ENCODE measurements at places on chromosomes 13 and 19.

DNA sequence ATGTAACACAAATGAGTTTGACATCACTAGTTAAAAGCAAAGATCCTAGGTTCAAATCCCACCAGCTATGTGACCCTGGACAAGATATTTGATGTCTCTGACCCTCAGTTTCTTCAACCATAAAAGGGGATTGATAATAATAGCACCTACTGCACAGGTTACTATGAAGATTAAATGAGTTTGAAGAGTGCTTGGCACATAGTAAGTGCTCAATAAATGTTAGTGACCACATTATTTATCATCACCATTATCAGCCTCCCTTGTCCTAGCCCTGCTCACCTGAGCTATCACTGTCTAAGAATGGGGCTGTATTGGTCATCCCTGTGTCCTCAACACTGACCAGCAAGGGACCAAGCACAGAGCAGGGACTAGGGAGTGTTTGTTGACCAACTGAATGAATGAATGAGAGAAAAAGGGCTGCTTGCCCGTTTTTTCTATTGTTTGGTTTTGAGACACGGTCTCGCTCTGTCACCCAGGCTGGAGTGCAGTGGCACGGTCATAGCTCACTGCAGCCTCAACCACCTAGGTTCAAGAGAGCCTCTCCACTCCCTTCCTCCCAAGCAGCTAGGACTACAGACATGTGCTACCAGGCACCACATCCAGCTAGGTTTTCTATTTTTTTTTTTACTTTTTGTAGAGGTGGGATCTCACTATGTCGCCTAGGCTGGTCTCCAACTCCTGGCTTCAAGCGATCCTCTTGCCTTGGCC, 26.6 kb upstream of the DACT3 start:
- DNase-seq, result no peak

- no peak for DNase-seq
Observed at GRCh38 chr13:40330950-40331349, 335.5 kb downstream of the FOXO1 start.

GRCh38 chr19:8128551-8128950, 20.8 kb downstream of the FBN3 start:
- no peak for DNase-seq

DNA sequence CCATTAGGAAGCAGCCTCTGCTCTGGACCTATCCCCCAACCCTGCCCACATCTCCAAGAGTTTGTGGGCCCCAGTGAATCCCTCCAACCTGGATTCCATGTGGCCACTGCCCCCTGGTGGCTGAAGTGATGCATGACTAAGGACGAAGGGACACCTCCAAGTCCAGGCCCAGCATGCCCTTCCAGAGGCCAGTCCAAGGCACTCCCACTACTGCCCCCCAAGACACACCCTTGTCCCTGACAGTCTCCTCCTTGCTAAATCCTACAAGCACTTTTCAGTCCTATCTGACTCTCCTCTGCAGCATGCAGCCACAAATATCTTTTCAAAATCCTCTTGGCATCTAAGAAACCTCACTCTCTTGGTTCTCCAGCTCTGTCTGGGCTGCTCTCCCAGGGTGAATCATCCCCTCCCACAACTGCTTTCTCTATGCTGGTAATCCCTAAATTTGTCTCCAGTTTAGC, 33.0 kb downstream of the DEDD2 start:
- no peak for DNase-seq

- no peak for DNase-seq
Observed at GRCh38 chr19:17337675-17338432, 501 bp downstream of the GTPBP3 start.

DNA sequence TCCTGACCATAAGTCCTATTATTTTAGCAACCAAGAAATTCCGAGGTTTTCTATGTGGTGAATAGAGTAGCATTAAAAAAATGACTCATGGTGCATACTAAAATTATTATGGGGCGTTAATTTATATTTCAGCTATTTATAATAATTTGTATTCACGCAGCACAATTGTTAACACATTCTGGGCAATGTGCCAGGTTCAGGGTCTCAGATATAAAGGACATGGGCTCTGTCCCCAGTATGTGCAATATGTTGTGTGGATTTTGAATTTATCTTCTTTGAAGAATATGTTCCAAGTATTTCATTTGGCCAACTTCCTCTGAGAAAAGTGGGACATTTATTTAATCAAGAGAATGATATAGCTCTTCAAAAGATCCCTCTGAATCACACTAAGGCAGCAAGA, 1434.7 kb upstream of the PRR20A start:
- DNase-seq, result no peak

DNA sequence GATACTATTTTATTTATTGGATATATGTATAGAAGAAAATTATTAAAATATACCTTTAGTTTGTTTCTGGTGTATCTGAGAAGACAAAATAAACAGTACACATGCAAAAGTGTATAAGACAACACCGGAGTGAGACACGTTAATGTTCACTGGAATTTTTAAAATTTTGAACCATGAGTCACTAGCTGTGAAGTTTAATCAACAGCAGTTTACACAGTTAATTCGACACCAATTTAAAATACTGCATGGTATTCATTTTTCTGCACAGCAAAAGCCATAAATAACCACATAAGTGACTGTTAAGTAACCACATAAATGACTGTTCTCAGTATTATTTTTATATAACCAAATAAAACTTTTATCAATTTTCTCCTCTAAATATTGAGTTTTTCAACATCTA, 418.7 kb upstream of the NBEA start:
- no peak for DNase-seq

DNA sequence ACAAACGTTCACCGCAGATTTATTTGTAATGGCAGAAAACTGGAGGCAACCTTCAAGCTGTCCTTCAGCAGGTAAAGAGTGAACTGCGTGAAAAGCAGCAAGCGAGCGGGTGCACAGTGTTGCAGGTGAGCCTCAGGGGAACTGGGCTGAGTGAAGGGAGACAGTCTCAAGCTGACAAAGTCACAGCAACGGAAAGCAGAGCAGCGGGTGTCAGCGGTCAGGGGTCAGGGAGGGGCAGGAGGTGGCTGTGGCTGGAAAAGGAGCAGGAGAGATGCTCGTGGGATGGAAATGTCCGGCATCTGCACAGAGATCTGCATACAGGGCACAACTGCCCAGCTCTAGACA, 8.5 kb upstream of the RASA3 start:
- no peak for DNase-seq

DNA sequence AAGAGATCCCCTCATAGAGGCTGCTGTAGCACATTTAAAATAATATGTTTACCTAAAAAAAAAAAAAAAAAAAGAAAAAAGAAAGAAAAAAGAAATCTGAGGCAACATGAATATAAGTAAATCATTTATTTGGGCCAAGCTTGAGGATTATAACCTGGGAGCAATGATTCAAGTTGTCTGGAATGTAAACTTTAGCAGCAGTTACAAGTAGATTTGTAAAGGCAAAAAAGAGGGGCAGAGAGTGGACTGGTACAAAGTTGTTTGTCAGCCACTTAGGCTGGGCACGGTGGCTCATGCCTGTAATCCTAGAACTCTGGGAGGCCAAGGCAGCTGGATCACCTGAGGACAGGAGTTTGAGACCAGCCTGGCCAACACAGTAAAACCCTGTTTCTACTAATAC, 11.3 kb downstream of the ZNF43 start:
- no peak for DNase-seq

DNA sequence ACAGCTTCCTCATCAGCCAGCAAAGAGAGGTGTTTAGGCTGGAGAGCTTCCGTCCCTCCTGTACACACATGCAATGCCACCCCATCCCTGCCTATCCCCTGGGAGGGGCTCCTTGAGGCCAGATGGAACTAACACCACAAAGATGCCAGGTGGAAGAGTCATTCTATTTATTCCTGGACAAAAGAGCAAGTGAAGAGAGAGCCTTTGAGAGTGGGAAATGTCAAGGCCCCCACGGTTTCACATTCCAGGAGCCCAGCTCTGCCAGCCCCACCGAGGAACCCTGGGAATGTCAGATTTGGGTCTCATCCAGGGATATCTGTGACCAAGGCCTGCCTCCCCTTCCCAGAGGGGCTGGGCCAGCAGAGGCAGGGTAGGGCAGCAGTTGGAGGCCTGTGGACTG, 30.8 kb upstream of the IGFL1 start:
- no peak for DNase-seq

GRCh38 chr13:39760521-39760920, 105.1 kb downstream of the COG6 start:
- DNase-seq, result no peak

DNA sequence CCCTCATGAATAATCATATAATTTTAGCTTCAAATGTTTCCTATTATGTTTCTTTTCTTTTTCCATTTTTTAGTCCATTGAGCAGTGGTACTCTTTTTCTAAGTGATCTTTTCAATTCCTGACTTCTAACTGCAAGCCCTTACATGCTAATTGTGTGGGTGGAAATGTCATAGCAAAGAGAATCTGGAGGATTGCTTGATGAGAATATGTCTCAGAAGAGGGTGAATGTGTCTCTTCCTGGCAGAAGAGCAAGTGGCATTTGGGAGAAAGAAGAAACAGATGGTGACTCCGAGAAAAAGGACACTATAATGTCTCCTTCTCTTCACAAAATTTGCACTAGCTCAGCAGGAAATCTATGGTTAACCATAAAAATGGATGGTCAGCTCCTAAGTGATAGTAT, 2320.0 kb downstream of the PCDH9 start:
- DNase-seq, result no peak

DNA sequence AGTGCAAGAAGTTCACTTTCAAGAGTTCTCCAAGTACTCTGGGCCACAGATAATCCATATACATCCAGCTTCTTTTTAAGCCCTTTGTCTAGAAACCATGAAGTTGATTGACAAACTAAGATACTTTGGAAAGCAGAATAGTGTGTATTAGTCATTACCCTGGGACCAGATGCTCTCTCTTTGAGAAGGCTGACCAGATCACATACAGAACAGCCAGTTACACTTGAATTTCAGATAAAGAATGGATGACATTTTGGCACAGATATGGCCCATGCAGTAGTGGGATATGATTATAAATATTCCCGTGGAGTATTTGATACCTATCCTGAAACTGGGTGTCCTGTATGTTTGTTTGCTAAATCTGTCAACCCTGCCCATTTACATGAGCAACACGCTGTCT, 414.2 kb downstream of the KLF5 start:
- DNase-seq, result no peak

DNA sequence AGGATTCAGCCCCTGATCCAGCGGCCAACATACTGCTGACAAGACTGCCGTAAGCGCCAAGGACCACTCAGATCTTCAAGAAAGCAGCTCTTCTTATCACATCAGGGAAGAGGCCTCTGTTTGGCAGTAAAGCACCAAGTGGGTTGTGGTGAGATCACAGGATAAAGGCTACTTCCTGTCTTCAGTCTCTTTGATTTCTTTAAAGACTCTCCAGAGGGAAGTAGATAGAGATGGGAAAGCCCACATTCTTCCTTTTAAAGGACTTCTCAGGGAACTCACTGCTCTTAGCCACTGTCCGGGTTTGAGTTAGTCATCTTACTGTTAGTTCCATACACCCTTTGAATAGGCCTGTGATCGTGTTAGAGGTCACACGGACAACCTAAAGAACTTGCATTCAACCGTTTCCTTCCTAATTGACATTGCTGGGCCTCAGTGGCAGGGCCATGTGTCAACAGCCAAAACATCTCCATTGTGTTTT, 47.2 kb upstream of the POMP start:
- no peak for DNase-seq

- DNase-seq, result no peak
Observed at GRCh38 chr19:10685210-10685609, 16.0 kb upstream of the QTRT1 start.

DNA sequence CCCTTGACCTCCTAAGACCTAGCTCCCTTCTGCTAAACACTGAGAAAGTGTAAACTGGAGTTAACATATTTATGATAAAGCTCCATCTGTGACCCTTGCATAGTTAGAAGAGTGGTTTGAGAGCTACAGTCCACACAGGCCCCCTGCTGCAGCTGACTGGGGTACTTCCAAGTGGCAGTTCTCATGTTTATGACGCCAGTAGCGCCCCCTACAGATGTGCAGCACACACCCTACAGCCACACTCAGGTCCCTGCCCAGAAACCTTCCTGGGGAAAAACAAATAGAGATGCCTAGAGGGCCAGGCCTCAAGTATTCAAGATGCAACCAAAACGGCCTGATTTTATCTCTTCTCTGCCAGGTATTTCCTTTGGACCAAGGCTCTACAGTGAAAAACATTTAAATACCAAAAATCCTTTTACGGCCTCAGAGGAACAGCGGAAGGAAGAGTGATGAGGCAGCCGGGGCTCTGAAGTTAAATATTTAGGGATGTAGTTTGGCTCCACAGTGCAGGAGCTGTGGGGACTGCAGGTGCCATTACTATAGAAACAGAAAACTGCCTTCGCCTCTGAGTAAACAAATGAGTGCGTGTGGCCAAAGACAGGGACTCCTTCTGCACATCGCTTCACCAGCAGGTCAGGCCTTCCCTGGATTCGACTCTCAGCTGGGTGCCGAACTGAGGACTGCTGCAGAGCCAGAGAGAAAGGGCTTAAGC, 553.1 kb downstream of the EFNB2 start:
- DNase-seq, result no peak

DNA sequence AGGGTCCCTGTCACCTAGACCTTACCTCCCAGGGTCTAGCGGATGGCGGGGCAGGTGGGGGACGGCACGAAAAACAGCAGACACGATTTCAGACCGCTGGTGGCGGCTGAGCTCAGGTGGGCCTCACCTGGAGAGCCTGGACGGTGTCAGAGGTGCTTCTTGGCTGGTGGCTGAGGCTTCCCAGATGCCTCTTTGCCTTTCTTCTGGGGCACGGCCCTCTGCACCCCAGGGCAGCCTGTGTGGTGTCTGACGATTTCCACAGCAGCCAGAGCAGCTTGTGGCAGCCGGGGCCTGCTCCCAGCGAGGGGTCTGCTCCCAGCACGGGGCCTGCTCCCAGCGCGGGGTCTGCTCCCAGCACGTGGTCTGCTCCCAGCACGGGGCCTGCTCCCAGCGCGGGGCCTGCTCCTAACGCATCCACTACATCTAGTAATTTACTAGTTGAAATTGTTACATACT, 66.7 kb downstream of the ATP11A start:
- no peak for DNase-seq

DNA sequence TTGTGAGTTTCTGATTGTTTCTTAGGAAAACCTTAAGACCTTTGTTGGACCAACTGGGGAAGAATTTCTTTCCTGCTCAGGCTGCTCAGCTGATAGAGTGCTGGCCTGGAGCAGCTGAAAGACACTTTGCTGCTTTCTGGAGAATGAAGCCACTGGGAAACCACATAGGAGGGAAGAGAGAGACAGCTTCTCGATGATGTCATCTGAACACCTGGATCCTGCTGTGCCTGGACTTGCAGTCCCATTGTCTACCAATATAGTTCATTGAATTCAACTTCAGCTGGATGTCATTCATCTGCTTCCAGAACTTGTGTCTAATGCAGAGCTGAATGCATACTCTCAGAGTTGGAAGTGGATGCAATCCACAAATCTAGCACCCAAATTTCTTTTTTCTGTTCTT, 34.3 kb upstream of the TSHZ3 start:
- no peak for DNase-seq
